ENCODE measurements at places on chromosomes 2 and 18.

GRCh38 chr2:46329803-46330775 is 32.9 kb downstream of the EPAS1 start:
- no peak for DNase-seq

DNA sequence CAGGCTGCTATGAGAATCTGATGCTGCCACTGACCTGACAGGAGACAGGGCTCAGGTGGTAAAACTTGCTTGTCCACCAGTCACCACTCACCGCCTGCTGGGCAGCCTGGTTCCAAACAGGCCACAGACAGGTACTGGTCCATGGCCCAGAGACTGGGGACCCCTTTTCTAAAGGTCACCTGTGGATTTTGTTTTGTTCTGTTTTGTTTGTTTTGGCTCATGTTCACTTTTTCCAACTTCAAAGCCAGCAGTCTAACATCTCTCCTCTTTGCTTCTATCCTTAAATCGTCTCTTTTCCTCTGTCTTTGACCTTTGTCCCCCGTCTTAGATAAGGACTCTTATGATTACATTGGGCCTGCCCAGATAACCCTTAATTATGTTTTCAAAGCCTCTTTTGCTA is 3.3 kb upstream of the CERKL start:
- no peak for DNase-seq

DNA sequence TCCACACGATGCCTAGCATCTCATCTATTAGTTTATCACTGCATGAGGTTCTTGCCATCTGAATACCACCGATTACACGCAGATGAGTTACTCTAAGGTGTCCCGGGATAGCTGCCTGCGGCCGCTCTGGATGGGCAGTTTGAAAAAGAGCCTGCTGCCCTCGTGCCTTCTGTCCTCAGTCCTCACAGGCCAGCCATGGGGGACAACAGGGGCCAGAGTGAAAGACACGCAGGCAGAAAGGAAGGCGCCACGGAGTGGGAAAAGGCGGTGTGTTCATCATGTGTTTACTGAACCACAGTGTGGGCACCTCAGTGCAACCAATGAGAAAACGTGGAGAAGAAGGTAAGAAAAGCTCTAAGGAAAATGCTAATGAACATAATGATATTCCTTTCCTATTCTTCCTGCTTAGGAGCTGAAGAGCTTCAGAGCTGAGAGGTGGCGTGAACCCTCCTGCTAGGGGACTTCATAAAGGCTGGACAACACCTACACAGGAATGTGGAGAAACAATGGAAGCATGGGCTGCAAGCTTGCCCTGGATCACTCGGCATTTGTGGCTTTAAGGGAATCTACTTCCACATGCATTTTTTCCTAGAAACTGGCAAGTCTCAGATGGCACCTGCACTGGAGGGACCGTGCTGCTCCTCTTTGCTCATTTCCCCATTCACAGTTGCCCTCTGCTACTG is 50.9 kb downstream of the CABYR start:
- DNase-seq = no peak

GRCh38 chr2:191023235-191023679 is 9.3 kb upstream of the STAT1 start:
- no peak for DNase-seq

GRCh38 chr18:27276479-27276878 is 91.4 kb upstream of the CHST9 start:
- DNase-seq = no peak

DNA sequence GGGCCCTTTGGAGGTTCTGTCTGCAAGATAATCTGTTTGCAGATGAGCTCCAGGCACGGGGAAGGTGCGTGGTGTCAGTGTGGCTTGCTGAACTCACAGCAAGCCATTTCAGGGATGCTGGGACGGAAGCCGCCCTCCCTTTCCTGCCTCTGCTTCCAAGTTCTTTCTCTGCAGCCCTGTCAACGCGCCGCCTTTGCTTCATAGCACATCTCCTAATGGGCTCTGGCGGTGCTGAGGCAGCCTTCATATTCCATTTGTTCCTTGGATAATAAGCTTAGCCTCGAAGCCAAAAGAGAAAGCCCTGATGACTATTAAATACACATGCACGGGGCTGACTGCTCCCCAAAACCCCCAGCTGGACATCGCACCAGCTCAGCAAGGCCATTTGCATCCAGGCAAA is 81.7 kb upstream of the TAF1B start:
- DNase-seq = no peak

- no peak for DNase-seq
Measured at GRCh38 chr2:67888351-67889005, 174.3 kb downstream of the C1D start.

GRCh38 chr2:68458981-68459380 is 8.1 kb downstream of the FBXO48 start:
- DNase-seq = no peak

DNA sequence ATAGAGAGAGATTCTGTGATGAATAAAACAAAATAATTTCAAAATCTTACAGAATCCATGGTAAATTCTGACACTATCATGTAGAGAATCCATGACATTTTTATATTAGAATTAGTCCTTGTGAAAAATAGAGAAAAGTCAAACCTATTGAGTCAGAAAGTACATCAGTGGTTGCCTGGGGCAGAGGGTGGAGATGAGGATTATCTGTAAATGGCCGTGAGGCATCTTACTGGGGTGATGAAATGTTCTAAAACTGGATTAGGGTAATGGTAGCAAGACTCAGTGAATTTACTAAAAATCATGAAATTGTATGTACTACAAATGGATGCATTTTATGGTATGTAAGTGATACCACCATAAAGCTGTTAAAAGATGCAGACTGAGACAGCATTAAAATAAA is 323.1 kb downstream of the SLC8A1 start:
- DNase-seq = no peak

- no peak for DNase-seq
Measured at GRCh38 chr18:48705531-48705930, 166.7 kb downstream of the CTIF start.

DNA sequence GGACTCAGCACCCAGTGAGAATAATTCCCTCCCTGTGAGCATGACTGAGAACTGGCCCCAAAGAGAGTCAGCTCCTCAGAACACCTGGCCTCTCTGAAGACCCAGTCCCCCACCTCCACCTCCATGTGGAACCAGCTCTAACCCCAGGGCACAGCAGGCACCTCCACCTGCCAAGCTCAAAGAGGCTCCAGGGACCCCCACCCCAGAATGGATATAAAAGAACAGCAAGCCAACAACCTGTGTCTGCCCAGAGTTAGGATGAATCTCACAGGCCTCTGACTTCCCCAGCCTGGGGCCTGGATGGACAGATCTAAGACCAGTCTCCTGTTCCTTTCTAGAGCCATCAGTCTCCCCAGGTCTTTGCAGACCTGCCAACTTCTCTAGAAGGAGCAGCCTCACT is 498.5 kb downstream of the EIPR1 start:
- no peak for DNase-seq

DNA sequence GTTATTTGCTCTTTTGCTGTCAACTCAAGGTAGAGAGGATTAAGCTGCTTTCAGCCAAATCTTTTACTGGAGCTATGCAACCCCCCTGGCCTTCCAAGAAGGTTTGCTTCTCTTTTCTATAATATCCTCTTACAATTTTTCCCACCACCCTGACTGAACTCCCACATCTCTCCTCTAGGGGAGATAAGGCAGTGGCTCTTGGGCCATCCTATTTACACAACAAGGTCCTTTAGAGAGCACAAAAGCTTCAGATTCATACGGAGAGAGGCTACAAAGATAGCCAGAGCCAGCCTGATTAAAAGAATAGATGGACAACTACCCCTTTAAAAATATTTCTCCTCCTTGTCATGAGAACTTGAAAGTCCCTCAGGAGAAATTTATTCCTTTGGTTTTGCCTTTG is 95.7 kb downstream of the TPGS2 start:
- no peak for DNase-seq

DNA sequence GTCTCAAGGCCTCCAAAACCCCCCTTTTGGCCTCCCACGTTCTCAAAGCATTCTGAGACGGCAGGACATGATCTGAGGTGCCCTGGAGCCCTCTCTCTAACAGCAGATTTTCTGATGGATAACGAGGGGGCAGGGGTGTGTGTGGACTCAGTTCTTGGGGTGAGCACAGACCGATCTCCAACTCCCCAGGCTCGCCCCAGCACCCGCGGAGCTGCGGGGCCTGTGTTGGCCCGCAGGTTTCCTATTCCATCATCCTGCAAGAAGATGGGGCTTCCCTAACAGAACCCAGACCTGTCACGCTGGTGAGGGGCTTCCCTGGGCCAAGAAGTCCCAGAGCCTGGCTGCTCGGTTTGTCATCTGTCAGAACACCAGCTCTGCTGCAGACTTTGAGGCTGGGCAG is 196.1 kb downstream of the ANAPC1 start:
- no peak for DNase-seq

DNA sequence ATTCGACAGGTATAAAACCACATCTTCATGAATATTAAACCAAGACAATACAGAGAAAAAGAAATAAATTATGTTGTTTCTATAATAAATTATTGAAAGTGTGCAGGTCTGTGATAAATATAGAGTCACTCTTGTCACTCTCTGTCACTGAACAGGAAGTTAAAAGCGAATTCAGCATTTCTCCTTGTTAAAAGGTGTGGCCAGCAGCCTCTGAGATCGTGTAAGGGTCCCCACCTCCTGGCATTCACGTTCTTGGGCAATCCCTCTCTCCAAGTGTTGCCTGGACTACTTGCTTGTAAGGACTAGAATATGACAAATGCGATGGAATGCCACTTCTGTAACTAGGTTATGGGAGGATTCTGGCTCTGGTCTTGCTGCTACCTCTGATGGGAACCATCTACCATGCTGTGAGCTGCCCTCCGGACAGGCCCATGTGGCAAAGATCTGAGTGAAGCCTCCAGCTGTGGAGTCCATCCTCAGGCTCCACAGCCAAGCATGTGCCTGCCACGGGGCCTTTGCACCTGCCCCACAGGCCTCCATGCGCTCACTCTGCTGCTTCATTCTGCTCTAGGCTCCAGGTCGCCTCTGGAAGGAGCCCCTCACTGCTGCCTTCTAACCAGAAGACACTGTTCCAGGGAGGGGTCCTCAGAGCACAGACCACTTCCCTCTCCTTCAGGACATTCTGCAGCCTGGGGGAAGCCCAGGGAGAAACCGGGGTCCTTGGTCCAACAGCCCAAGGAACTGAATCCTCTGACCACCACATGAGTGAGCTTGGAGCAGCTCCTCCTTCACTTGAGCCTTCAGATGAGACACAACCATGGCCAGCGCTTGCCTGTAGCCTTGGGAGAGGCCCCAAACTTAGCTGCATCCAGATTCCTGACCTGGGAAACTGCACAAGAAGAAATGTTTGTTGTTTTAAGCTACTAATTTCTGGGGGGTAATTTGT is 202.9 kb upstream of the HDAC4 start:
- DNase-seq = no peak

DNA sequence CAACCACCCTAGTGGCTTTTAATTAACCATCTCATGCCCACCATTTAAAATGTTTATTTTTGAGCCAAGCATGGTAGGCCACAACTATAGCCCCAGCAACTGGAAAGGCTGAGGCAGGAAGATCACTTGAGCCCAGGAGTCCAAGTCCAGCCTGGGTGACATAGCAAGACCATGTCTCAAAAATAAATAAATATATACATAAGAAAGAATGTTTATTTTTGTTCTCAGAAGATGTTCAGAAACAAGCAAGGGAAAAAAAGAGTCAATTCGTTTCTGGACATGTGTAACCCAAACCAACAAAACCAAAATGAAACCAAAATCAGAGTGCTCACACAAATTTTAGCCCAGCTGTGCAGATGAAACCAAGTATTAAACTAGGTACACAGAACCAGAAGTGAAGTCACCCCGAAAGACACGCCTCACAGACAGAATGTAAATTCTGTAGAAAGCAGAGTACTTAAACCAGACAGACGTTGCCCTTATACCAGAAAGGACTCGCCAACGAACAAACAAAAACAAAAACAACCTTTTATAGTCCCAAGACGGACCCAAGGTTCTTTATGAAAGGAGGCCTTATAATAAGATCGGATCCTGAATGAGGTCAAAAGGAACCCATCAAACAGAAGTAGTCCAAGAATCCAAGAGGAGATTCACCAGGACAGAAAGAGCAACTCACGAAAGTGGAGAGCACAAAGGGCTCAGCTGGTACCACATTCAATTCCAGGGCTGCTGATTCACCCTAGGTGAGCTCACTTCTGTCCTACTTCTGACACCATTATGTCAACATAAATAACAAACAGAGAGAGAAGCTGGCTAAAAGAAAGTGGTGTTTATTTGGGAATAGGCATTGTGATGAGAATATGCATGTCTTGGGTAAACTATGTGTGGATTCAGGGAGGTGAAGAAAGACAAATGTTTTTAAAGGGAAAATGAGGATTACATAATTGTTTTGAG is 31.8 kb upstream of the MTCL1 start:
- no peak for DNase-seq

- DNase-seq = no peak
Measured at GRCh38 chr18:44818668-44819403, 138.1 kb downstream of the SETBP1 start.

Data from germinal center (tissue), 1 donor.